ENCODE measurements at places on chromosomes 13 and 19.
A peak's percentile ranks its signal among the peaks of the same experiment; 100 is the strongest.

GRCh38 chr19:33497131-33497777 is 24.3 kb downstream of the PEPD start:
- no peak for DNase-seq

GRCh38 chr19:4606921-4607678 is 32.2 kb upstream of the TNFAIP8L1 start:
- no peak for DNase-seq

DNA sequence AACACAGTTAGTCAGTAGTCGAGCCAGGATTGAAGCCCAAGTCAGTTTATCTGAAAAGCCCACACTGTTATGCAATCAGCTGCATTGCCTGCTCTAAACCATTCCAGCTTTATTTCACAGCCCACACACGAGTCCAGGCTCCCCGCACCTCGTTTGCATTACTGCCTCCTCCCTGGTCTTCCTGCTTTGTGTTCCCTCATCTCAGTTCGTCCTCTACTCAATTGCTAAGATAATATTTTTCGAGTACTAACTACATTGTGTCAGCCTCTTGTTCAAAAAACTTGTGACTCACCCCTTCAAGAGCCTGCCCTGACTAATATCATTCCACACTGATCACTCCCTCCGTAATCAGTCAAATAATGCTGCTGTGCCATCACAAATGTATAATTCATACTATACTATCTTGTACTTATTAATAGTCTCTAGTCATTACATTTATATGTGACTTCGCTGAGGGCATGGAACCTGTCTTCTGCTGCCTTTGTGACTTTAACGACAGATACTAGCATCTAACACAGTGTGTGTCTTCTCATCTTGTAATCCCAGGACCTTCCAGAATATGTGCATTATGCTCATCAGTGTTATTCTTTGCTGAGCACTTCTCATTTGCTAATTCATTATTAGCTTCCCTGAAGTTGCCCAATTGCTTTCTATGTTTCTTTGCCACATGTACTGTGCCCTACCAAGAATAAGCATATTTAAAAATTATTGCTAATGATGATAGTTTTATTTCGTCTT is 26.2 kb upstream of the WDFY2 start:
- DNase-seq: peak; percentile 48

DNA sequence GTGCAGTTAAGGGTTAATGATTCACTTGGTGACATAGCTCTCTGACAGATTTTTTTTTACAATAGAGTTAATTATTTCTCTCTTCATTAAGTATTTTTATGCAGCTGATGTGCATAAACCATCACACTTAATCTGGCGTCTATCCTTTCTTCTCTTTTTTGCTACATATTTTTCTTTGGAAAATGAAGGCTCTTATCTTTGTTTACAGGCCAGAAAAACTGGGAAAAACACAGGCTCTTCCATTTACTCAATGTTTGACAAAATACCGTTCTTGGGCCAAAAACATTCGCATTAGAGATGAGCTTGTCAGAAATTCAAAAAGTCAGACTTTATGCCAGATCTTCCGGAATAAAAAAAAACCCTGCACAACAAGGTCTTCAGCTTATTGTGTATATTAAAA is 12.0 kb downstream of the ZNF253 start:
- DNase-seq: no peak

DNA sequence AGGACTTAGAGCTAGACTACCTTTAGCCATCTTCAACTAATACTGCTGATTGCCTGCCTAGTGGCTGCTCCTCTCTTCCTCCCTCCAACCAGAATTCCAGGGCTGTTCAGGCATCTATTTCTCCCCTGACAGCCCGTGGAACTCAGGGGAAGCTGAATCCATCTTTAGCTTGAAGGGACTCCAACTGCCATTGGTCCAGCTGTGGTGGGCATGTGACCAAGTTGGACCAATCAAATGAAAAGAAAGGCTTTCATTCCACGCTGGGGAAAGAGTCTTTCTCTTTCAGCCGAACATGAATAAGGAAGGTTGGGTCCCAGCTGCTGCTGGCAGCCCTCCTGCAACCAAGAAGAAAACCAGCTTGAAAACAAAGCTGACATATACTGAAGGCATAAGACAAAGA is 168.5 kb upstream of the OBI1 start:
- no peak for DNase-seq
